Tibial nerve (tissue), 4 donors: ENCODE measurements at places on chromosomes 4 and X. TPM values are rescaled to one million over a fixed set of nuclear protein-coding genes. Genes with fewer than 3 reads are reported as not detected.

GRCh38 chrX:120775959-120776358 lies 99.7 kb downstream of the CT47B1 start:
- no peaks in the 10 kb centered on the region for H3K4me1 ChIP-seq
- H3K27me3 ChIP-seq, result no peaks in the 10 kb centered on the region
- H3K27ac ChIP-seq, result no peak overlapping the region
- H3K4me3 ChIP-seq, result no peak overlapping the region

DNA sequence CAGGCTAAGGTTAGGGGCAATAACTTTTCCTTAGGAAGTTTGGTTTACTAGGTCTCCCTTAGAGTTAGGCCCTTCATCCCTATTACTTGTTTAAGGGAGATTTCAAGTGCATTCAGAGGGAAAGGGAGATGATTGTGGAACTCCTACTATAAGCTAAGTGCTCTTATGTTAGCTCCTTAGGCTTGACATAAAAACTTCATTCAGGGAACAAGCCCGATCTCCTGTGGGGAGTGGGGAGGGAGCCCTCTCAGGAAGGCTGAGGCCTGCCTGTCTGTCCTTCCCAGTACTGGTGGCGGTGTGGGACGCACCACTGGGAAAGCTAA lies 8.0 kb downstream of the KLF3 start:
- DNase-seq, result no peak
- H3K4me1 ChIP-seq, result peaks cover 4% of the 10 kb centered on the region
- H3K4me3 ChIP-seq, result no peak overlapping the region
- peak overlapping the region; percentile 79 for H3K27ac ChIP-seq
- H3K36me3 ChIP-seq, result no peaks in the 10 kb centered on the region
- H3K27me3 ChIP-seq, result no peaks in the 10 kb centered on the region

GRCh38 chr4:145820407-145820806 lies 118.2 kb downstream of the ZNF827 start:
- no peaks in the 10 kb centered on the region for H3K36me3 ChIP-seq
- H3K4me1 ChIP-seq, result no peaks in the 10 kb centered on the region
- no peak for DNase-seq
- H3K27ac ChIP-seq, result no peak overlapping the region
- no peaks in the 10 kb centered on the region for H3K27me3 ChIP-seq
- H3K4me3 ChIP-seq, result no peak overlapping the region

- no peak overlapping the region for H3K27ac ChIP-seq
- no peak for DNase-seq
- H3K27me3 ChIP-seq, result no peaks in the 10 kb centered on the region
- no peaks in the 10 kb centered on the region for H3K36me3 ChIP-seq
These were observed 72.9 kb downstream of the ADAMTS3 start for GRCh38 chr4:72496119-72496518.

GRCh38 chr4:68272380-68272779 lies 26.9 kb upstream of the TMPRSS11B start:
- no peak overlapping the region for H3K27ac ChIP-seq
- no peaks in the 10 kb centered on the region for H3K4me1 ChIP-seq
- H3K36me3 ChIP-seq, result no peaks in the 10 kb centered on the region
- DNase-seq, result no peak

- no peak overlapping the region for H3K4me3 ChIP-seq
- no peaks in the 10 kb centered on the region for H3K27me3 ChIP-seq
- no peaks in the 10 kb centered on the region for H3K4me1 ChIP-seq
- no peaks in the 10 kb centered on the region for H3K36me3 ChIP-seq
These were observed 264.0 kb upstream of the HAND2 start for GRCh38 chr4:173793937-173794510.

- no peak for DNase-seq
- H3K27me3 ChIP-seq, result no peaks in the 10 kb centered on the region
- H3K4me1 ChIP-seq, result no peaks in the 10 kb centered on the region
- no peak overlapping the region for H3K27ac ChIP-seq
- no peaks in the 10 kb centered on the region for H3K36me3 ChIP-seq
- no peak overlapping the region for H3K4me3 ChIP-seq
These were observed 543.3 kb downstream of the GRID2 start for GRCh38 chr4:92847026-92847425.

The ZFP92 gene
- 0.84 TPM for total RNA-seq

The TREX2 gene
- 1.5 TPM for total RNA-seq
